ENCODE measurements at places on chromosomes 7 and 10.

- no peak for DNase-seq
- H3K27me3 ChIP-seq, result no peaks in the 10 kb centered on the region
- peaks cover 15% of the 10 kb centered on the region for H3K4me1 ChIP-seq
- H3K27ac ChIP-seq, result no peak overlapping the region
- no peak overlapping the region for H3K4me3 ChIP-seq
- no peaks in the 10 kb centered on the region for H3K36me3 ChIP-seq
Observed at GRCh38 chr10:5618829-5619228, 47.6 kb downstream of the ASB13 start.

- no peaks in the 10 kb centered on the region for H3K27me3 ChIP-seq
- no peak overlapping the region for H3K4me3 ChIP-seq
- H3K27ac ChIP-seq, result no peak overlapping the region
- no peaks in the 10 kb centered on the region for H3K4me1 ChIP-seq
- no peaks in the 10 kb centered on the region for H3K36me3 ChIP-seq
- DNase-seq, result no peak
Observed at GRCh38 chr10:88125766-88126165, 262.3 kb downstream of the PTEN start.

GRCh38 chr10:15609246-15609645, 110.5 kb downstream of the ITGA8 start:
- H3K4me3 ChIP-seq, result no peak overlapping the region
- no peaks in the 10 kb centered on the region for H3K27me3 ChIP-seq
- DNase-seq, result no peak
- H3K4me1 ChIP-seq, result no peaks in the 10 kb centered on the region

DNA sequence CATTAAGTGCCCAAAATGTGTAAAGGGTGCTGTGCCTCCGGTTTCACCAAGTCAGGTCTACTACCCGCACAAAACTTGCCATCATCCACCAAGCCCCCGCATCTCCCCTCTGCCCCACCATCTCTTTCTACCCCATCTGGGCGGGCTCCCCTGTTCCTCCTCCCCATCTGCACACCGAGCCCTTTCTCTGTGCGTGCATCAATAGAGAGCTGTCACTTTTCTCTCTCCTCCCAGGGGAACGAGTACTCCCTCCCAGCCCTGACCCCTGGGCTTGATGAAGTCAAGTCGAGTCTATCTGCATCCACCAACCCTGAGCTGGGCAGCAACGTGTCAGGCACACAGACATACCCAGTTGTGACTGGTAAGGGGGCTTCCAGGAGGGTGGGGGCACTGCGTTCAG, 63.5 kb downstream of the PAX2 start:
- H3K27ac ChIP-seq, result no peak overlapping the region
- no peak for DNase-seq

- DNase-seq, result no peak
- no peaks in the 10 kb centered on the region for H3K27me3 ChIP-seq
- H3K4me1 ChIP-seq, result no peaks in the 10 kb centered on the region
- H3K36me3 ChIP-seq, result no peaks in the 10 kb centered on the region
- no peak overlapping the region for H3K27ac ChIP-seq
- H3K4me3 ChIP-seq, result no peak overlapping the region
Observed at GRCh38 chr10:51772387-51772786, 73.0 kb upstream of the CSTF2T start.
